NCI-H187 (cell line): ENCODE measurements at places on chromosomes 1 and 21.

GRCh38 chr1:154824179-154825000 lies 45.7 kb downstream of the KCNN3 start:
- no peak for DNase-seq

GRCh38 chr1:8590721-8591351 lies 226.6 kb downstream of the RERE start:
- no peak for DNase-seq

GRCh38 chr1:159861218-159861617 lies 1.2 kb downstream of the VSIG8 start:
- DNase-seq, result no peak

DNA sequence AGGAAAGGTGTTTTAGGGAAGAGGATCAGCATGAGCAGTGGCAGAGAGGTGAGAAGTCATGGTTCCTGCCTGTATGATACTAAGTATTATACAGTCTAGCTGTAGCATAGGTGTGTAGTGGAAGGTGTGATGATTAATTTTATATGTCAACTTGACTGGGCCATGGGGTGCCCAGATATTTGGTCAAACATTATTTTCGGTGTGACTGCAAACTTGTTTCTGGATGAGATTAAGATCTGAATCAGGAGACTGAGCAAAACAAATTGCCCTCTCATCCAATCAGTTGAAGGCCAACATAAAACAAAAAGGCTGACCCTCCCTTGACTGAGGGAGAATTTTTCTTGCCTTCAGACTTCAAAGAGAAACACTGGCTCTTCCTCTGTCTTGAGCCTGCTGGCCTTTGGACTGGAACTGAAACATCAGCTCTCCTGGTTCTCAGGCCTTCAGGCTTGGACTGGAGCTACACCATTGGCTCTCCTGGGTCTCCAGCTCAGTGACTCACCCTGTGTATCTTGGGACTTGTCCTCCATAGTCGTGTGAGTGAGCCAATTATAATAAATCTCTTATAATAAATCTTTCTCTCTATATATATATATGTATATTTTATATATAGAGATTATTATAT lies 6.8 kb upstream of the CDC42 start:
- no peak for DNase-seq

DNA sequence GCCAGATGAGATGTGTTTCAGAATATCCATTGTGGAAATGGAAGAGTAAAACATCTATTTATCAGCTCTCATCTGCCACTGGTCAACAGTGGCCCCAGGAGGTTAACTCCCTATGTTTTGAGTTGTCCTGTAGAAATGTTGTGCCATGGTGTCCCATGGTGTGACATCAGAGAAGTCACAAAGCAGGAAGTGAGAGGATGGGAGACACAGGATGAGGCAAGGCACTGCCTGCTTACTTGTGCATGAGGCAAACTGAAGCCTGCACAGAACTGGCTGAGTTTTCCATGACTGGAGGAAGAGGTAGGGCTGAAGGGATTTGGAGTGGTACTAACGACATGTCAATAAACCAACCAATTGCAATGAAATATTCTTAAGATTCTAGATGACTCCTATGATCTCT lies 131.5 kb upstream of the ZNF644 start:
- DNase-seq, result no peak

DNA sequence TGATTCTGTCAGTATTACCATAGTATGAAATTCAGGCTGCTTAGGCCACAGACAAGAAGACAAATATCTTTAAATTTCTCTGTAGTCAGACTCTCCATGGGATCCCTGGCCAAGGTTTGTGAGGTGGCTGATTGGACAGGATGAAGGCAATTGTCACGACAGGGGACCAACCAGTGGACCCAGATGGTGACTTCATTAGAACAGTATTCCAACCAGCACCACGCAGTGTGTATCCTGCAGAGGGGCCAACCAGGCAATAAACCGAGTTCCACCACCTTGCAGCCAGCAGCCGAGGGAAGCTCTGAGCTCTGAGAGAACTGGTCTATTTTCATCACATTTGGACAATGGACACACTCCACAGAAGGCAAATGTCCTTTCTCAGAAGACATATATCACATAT lies 16.1 kb downstream of the DSCAM start:
- no peak for DNase-seq

DNA sequence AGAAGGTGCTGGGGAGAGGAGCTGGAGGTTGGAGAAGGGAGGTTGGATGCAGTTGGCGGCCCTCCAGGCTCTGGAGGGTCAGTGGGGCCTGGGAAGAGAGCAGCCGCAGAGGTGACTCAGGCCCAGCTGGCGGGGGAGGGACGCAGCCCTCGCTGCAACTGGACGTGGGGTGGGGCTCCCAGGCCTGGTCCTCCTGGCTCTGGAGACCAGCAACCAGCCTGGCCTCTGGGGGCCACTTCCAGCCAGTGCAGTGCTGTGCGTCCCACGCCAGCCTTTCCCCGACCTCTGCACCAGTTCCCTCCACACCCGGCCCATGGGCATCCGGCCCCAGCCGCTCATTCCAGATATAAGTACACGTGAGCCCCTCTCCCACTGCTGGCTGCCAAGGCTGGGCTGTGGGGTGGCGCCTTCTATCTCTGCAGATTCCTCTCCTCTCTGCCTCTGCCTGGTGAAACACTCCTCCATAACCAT lies 38.0 kb upstream of the COL18A1 start:
- no peak for DNase-seq
